ENCODE measurements at places on chromosomes 3 and 15.

GRCh38 chr3:162441716-162442115, 945.1 kb downstream of the OTOL1 start:
- no peak for DNase-seq

- no peak for DNase-seq
These were observed 31.3 kb downstream of the NOX5 start for GRCh38 chr15:69045802-69046201.

GRCh38 chr3:44020143-44020542, 221.5 kb upstream of the TOPAZ1 start:
- no peak for DNase-seq

- DNase-seq: no peak
These were observed 20.9 kb downstream of the NEK11 start for GRCh38 chr3:131047582-131047981.

DNA sequence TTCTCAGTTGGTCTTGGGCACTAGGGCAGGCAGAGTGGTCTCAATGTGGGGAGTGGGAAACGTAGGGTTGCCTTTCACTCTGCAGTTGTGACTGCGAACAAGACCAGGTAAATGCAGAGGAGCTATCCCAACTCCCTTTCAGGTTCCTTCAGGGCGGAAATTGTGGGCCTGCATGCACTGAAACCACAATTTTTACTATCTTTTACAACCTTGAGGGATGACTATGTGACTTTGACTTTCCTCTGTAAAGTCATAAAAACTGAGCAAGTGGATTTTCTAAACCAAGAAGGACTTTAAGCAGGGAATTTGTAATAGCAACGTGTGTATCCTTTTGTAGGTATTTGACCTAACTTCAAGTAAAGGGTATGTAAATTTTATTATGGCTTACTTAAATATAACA, 171.4 kb upstream of the CADPS start:
- DNase-seq: no peak

DNA sequence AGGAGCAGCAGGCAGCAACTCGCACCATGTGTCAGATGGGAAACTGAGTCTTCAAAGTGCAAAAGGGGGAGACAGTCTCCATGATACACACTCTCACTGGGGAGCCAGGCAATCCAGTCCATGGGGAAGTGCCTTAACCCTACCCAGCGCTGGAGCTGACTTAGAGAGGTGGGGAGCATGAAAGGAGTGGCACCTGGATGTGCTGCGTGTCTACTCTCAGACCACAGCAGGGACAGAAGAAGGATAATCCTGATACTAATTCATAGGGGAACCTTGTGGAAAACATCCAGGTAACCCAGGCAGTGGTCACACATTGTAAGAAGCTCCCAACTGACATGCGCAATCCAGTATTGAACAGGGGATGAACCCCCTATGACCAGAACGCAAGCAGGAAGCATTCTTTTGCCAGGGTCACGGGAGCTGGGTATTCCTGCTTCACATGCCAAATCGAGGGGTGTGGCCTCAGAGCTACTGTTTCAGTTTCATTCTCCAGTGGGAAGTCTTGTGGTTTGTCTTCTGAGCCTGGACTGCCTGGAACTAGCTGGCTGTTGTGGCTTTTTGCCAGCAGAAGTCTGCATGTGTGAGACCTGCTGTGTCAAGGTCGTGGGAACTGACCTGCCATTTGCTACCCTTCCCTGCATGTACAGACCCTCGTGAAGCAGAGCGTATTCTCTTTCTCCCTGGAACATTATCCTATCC, 367.6 kb upstream of the NDN start:
- no peak for DNase-seq

GRCh38 chr3:49779358-49780079, 6.8 kb downstream of the IP6K1 start:
- no peak for DNase-seq

GRCh38 chr15:41560572-41560874, 1.5 kb downstream of the TYRO3 start:
- no peak for DNase-seq

- no peak for DNase-seq
These were observed 45.5 kb upstream of the SUCLG2 start for GRCh38 chr3:67699882-67700281.

DNA sequence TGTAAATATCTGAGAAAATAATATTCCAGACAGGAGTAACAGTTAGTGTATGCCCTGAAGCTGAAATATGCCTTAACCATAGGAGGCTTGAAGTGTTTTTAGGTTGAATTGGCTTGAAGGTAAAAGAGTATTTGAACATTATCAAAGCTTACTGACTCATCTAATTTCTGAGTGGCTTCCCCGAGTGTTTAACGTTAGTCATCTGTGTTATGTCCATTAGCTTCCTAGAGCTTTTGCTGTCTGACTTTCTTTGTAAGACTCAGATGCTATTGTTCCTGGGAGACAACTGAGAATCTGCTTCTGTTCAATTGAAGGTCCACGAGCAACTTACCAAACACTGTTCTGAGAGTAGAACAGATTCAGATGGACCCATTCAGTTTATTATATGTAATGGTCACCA, 656.8 kb upstream of the NECTIN3 start:
- no peak for DNase-seq

- DNase-seq: no peak
These were observed 115.1 kb downstream of the TAFA4 start for GRCh38 chr3:68817243-68817642.

- DNase-seq: no peak
These were observed 63.1 kb downstream of the ATP2B2 start for GRCh38 chr3:10442151-10442795.

DNA sequence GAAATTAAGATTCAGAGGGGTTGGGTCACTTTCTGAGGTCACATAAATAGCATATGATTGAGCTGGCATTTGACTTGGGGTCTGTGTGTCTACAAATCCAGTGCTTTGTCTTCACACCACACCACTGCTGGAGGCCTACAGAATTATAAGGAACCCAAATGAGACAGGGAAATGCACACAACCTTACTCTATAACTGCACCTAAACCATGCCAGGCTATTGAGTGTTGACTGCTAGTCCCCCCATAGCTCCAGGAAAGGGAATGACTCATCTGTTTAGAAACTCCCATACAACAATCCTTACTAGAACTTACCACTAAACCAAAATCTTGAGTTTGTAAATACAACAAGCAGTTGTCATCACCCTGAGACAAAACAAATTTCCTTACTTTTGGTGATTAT, 16.9 kb upstream of the TSC22D2 start:
- DNase-seq: no peak

DNA sequence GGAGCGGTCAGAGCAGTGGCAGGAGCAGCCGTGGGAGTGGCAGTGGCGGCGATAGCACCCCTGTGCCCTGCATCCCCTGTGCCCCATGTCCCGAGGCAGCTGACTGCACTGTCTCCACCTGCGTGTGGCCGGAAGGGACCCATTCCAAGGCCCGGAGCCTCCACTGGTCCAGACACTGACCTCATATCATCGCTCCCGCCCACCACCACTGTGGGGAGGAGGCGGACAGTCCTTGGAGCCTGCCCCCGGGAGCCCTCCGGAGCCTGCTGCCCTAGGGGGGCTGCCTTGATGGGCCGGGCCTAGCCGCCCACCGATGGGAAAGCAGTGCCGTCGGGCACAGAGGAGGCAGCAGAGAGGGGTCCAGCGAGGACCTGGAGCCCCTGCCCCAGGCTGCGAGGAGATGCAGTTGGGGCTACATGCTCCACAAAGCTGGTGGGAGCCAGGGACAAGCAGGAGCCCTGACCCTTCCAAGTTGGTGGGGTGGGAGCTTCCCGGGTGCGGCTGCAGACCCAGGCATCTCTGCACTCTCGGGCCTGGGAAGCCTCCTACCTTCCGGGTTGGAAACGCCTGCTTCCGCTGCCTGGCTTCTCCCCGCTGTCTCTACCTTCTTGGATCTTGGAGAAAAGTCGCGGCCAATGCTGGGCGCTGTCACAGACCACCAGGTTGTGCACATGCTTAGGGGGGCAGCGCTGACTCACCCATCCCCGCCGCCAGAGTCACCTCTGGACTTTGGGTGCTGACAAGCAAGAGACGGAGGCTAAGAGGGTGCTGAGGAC, 283.2 kb upstream of the ROBO1 start:
- DNase-seq: no peak

- DNase-seq: no peak
These were observed 51.8 kb upstream of the NUDT16 start for GRCh38 chr3:131329774-131330173.

DNA sequence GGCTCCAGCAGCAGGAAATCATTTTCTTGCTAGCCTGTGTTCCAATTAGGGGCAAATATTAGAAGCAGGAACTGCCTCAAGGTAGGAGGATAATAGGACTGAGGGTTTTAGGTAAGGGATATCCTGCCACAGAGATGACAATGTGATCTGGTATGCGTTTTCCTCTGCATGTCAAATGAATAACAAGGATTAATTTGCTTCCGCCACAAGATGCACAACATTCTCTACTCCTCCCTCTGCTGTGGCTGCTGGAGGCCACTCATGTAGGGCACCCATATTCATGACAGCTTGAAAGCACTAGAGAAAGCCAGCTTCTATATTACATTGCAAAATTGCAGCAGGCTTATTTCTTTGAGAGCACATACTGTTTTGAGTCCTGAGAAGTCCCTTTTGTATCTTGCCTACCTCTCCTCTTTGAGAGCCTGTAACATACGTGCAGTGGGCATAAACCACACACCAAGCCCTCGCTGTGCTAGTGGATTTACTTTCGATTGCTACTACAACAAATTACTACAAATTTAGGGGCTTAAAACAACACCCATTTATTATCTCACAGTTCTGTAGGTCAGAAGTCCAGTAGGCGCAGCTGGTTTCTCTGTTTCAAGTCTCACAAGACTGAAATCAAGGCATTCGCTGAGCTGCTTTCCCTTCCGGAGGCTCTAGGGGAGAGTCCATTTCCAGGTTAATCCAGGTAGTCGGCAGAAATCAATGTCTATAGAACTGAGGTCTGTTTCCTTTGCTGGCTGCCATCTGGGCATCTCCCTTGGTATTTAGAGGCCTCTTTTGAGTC, 5.9 kb upstream of the CD47 start:
- no peak for DNase-seq

DNA sequence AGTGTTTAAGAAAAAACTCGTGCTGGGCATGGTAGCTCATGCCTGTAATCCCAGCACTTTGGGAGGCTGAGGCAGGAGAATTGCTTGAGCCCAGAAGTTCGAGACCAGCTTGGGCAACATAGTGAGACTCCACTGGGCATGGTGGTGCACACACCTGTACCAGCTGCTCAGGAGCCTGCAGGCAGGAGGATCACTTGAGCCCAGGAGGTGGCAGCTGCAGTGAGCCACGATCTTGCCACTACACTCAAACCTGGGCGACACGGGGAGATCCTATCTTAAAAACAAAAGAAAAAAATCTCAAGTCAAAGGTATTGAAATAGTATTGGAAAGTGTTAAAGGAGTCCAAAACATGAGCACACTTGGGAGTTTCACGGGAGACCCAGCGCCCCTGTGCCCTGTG, 14.0 kb downstream of the KLF13 start:
- no peak for DNase-seq

DNA sequence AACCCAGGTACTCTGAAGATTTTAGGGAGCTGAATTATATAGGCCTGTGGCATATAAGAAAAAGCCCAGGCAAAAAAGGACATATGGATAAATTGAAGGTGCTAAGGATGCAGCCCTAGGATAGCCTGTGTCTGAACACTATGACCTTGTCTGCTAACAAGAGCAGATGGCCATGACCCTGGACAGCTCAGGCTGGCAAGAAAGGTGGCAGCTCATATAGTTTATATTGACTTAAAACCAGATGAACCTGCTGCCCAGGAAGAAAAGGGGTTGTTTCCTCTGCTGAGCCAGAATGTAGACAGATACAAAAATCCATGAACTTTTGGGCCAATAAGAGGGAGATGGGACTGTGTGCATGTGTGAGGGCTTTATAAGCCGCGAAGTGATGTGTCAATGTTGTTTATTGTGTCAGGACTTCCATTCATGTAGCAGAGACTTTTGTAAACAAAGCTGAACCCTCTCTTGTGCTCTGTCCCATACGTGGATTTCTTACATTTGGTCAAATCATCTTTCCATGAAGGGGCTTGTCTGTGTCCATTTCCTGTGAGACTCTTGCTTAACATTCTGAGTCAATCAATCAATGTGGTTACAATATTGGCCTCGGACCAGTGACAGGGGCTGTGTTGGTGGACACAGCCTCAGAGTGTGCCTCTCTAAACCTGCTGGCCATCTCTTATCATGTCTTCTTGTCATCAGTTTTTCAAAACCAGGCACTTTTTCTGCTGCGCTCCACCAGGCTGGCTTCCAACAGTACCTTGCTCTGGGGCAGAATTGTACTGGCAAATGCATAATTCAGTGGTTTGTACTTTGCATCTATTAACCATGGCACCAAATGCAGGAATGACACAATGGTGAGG, 321.2 kb downstream of the WDR72 start:
- no peak for DNase-seq

DNA sequence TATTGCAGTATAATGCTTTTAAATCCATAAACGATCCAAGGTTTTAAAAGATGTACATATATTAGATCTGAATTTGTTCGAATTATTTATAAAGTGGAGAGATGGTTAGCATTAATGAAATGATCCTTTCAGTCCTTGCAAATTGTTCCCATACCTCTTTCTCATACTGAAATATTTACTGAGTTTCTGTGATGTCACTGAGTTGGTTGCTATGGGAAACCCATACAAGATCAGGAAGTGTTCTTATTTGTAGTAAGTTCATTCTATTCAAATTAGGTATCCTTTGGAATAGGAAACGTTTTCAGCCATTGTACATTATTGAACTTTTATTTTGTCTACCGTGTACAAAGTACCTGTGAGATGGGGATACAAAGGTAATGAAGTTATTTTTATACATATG, 73.2 kb upstream of the CHL1 start:
- DNase-seq: no peak

- no peak for DNase-seq
These were observed 37.7 kb downstream of the LRIG1 start for GRCh38 chr3:66463054-66463631.

DNA sequence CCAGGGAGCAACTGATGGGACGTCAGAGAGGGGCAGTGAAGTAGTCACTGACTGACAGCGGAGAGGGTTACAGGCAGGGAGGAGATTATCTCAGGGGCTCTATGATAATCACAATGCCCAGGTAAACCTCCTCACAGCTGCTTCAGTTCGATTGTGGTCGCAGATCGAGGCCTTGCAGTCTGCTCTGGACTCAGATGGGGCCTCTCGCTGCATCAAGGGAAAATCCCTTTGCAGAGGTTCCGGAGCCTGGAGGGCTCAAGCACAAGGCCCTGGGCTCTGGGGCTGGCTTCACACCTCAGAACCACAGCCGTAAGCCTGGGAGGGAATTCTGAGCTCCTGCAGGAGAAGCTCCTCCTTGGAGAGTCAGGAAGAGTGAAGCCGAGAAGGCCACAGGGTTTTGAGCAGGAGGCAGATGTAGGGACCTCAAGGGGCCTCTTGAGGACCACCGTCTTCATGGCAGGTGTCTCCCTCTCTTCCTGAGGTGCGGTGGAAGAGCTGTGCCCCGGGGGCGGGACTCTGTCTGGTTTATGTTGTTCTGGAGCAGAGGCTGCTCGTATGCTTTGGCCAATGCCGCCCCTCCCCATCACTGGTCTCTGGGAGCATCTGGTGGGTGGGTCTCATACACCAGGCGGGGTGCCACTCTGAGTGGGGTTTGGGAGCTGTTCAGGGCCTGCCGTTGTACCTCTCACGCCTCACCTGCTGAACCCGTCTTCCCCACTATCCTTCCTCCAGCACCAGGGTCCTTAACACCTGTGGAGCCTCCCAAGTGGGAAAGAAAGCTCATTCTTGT, 19.5 kb upstream of the SNRPA1 start:
- no peak for DNase-seq

All from activated CD4-positive, alpha-beta T cell treated with anti-CD3 and anti-CD28 coated beads, Interleukin-2, amount 50 U/mL, for 1 hour (primary cell).